ENCODE measurements at places on chromosomes 1 and 21.

GRCh38 chr1:18764362-18764761 lies 95.1 kb downstream of the TAS1R2 start:
- DNase-seq: no peak

DNA sequence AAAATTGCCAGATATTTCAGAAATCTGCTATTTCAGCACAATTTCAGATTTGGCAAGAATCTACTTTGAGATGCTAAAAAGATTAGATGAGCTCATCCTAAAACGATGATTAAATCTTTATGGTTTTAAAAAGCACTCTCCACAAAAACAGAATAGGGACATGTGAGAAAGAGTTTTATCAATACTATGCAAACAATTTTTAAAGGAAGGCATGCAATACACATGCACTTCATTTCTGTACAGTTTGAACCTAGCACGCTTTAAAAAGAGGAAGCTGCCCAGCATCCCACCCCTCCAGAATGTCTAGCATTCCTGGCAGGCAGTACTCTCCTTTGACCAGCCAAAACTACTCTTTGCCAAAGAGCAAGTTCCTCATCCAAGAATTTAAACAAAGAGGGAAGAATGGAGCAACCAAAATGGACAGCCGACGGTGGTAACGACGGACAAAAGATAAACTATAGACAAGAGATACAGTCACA lies 1.3 kb downstream of the ARHGAP29 start:
- DNase-seq: no peak

DNA sequence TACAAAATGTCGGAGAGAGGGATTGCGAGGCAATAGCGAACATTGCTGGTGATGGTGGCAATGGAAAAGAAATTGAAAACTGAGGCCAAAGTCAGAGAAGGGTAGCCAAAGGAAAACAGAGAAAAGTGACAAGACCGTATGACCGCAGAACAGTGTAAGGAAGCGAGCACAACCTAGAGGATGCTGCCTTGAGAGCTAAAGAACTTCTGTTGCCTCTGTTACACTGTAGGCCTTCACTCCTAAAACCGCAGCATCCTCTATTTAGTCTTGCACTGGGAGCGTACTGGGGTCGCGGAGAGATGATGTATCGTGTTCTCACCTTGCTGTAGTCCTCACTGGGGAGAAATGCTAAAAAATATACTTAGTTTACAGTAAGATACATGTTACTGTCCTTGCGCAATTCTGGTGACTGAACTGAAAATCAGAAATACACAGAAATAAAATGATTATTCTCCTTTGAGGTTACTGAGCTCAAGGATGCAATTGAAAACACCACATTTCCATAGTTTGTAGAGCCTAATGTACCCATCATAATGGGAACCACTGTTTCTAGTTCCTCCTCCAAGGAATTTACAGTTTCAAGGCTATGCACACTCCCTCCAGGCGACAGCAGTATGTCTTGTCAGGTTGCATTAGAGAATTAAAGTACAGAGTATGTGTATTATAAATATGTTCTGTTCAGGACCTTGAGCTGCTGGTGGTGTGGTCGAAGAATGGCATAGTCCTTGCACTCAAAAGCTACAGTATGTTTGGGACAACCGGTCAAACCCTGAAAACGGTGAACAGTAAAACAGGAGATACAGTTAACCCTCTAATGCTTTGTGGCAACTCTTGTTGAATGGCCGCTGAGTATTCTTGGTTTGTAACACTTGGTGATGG lies 1.3 kb downstream of the NEK7 start:
- DNase-seq: peak; percentile 74

- DNase-seq: no peak
These were observed 104.5 kb upstream of the ARHGEF16 start for GRCh38 chr1:3349968-3350299.

DNA sequence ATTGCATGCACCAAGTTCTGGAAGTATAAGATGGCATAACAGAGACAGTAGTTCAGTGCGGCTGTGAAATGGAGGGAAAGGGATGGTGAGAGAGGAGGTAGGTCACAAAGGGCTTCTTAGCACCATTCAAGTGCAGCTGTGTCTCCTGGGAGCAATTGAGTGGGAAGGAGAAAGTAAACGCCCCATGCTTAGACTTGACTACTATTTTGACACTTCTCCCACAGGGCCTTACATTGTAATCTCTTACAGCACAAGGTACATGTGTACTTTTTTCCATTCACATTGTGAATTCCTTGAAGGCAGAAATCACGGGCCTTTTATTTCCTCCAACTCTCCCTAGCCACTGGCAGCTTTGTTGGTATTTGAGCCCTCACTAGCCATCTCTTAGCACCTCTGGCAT lies 239.6 kb upstream of the FOXD3 start:
- DNase-seq: peak; percentile 3

- DNase-seq: no peak
These were observed 1381.8 kb downstream of the MRPL39 start for GRCh38 chr21:24225431-24225830.

DNA sequence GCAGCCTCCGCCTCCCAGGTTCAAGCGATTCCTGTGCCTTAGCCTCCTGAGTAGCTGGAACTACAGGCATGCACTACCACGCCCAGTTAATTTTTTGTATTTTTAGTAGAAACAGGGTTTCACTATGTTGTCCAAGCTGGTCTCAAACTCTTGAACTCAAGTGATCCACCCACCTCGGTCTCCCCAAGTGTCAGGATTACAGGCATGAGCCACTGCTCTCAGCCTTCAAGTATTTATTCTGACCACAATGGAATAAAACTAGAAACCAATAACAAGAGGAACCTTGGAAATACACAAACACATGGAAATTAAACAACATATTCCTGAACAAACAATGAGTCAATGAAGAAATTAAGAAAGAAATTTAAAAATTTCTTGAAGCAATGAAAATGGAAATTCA lies 32.7 kb upstream of the DR1 start:
- no peak for DNase-seq

DNA sequence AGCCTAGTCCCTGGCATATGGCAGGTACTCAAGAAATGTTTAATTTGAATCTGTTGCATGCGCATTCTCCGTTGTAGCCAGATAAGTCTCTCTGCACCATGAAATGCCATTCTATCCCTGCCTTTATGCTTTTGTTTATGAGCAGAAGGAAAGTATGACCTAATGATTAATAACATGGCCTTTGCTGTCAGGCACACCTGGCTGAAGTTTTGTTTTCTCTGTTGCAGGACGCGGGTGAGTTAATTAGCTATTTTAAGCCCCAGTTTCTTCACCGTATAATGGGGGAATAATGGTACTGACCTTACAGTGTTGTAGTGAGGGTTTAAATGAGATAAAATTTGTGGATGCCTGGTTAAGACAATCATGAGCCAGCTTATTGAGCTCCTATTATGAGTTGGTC lies 87.7 kb downstream of the ST6GALNAC3 start:
- DNase-seq: no peak

GRCh38 chr1:223197923-223198627 lies 55.0 kb upstream of the TLR5 start:
- DNase-seq: no peak

DNA sequence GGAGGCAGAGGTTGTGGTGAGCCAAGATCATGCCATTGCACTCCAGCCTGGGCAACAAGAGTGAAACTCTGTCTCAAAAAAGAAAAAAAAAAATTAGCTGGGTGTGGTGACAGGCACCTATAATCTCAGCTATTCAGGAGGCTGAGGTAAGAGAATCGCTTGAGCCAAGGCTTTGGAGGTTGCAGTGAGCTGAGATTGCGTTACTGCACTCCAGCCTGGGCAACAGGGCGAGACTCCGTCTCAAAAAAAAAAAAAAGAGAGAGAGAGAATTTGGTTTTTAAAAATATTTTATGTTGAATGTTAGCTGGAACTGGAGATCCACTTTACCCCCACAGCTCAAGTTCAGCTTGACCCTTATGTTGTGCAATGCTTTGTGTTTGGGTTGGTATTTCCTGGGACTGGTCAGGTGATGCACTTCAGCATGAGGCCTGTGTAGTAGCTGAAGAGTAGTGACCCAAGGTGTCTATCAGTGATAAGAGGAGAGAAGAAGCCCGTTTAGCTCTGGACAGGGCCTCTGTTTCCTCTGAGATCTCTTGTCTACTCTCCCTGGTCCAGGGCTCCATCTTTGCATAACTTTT lies 36.8 kb upstream of the MACF1 start:
- DNase-seq: peak; percentile 25

GRCh38 chr1:70442490-70442889 lies 31.4 kb downstream of the CTH start:
- DNase-seq: no peak

- DNase-seq: peak; percentile 75
These were observed 12.9 kb upstream of the PHLDA3 start for GRCh38 chr1:201481761-201482493.

DNA sequence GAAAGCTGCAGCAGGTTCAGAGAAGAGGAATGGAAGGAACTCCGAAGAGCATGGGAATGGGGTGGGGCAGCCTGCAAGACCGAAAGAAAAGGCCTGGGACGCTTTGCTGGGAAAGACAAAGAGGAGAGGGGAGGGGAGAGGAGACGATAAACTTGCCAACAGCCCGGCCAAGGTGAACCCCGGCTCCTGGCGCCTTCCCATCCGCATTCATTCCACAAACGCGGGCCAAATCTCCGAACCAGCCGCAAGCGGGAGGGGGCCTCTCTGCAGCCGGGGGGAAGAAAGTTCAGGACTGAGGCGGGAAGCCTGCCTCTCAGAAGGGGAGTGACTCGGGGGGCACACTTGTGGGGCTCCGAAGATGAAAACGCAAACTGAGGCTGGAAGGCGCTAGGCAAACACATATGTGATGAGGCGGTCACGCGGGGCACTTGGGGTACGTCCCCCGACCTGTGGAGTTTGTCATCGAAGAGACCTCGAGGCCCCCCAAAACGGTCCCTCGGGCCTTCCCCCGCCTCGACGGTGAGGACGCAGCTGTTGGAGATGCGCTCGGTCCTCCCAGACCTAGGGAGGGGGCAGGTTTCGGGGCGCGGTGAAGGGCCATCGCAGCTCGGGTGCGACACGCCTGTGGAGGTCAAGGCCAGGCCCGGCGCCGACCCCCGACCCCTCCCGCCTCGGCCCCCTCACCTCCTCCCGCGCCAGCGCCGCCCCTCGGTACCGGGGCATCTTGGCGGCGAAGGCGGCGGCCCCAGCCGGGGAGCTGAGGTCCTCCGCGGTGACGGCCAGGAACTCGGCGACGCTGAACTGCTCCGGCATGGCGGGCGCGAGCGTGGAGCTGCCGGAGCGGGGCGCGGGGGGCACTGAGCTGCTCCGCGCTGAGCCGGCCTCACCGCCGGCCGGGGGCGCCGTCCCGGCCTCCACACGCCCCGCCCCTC lies at the start of gene ASAP3:
Gene ASAP3 (minus strand): TSS at position 859 of the 932 bp plus-strand sequence. CDS start 46 bp downstream, at position 813.
- no peak for DNase-seq

DNA sequence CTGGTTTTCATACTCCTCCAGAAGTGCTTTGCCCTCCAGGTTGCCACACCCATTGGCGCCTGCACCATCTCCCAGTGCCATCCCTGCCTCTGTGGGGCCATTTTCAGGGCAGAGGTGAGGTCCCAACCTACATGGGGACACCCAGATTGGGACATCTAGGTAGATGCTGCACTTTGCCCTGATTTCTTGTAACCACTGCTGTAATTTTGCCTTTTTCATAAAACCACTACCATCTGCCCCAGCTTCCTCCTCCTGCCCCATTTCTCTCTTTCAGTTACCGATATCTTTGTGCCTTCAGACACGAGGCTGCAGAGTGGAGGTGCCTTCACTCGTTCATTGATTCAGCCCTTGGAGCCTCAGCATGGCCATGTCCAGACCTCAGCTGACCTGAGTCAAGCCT lies 21.4 kb downstream of the FAAH start:
- DNase-seq: no peak

DNA sequence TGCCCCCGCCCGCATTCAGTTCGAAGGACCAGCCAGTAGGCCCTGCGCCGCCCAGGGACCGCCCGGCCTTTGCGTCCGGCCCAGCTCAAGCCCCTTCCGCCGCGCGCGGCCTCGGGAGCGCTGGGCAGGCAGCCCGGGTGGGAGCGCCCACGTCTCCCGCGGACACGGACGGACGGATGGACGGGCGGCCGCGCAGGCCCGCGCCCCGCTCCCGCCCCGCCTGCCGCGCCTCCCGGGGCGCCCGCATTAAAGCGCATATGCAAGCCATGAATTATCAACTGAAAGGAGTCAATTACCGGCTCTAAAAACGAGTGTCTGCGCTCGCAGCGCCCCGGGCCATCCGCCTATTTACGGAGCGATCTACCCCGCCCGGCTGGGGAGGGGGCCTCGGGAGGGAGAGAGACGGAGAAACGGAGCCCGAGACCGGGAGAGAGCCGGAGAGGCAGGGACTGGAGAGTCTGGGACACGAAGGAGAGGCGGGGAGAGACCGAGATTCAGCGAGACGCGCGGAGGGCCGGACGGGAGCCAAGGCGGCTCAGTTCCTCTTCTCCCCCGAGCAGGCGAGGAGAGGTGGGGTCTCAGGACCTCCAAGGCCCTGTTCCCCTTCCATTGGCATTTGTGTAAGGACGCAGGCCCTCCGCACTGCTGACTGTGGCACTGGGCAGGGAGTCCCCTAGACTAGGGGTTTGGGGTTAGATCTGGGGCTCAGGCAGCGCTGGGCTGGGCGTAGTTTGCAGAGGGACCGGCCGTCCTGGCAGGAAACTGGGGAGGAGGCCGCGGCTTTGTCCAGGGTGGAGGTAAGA lies 41.3 kb upstream of the DMBX1 start:
- no peak for DNase-seq

DNA sequence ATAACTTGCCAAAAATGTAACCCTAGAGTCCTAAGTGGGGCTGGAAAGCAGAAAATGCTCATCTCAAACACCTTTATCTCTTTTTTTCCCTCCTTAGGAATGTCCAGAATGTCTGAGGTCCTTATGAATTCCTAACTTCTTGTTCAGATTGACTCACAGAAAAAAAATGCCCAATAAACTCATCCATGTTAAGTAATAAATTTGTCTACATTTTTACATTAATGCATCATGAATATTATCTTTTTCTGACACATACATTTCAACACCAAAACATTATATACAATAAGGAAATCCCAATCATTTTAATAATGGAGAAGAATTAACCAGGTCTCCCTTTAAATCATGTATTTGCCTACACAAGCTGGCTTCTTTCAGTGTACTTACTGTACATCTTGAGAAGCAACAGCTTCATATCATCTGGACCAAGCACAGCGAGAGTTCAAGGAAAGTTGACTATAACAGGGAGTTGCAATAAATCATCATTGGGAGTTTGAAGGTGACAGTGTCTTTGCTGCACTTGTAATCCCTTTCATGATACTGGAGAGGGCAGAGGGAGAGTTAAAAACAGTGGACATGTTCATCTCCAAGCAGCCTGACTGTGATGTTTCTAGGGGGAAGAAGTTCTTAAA lies 565.2 kb downstream of the LTN1 start:
- DNase-seq: no peak

Measured in NB4 (cell line).